Stimulated activated CD8-positive, alpha-beta memory T cell treated with anti-CD3 and anti-CD28 coated beads, Interleukin-15, amount 100 ng/mL, for 4 hours (primary cell): ENCODE measurements at places on chromosomes 16 and 17.

GRCh38 chr16:10922328-10923145 is 19.7 kb downstream of the DEXI start:
- DNase-seq, result no peak

DNA sequence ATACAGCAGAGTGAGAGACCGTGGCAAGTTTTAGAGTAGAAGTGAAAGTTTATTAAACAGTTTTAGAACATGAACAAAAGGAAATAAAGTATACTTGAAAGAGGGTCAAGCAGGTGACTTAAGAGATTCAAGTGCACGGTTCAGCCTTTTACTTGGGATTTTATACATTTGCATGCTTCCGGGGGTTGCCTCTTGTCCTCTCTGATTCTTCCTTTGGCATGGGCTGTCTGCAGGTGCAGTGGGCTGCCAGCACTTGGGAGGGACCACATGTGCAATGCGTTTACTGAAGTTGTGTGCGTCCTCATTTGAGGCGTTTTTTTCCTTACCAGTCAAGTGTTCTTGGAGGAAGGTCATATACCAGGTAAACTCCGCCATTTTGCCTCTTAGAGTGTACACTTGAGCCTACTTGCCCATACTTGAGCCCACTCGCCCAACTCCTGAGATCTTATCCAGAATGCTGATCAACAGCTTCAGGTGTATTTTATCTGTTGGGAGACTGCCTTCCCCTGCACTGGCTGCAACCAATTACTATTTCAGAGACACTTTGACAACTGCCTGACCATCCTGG is 195.2 kb downstream of the IRX5 start:
- no peak for DNase-seq

- no peak for DNase-seq
Observed at GRCh38 chr16:67936124-67936879, at the start of gene PSMB10. TSS of gene PSMB10 (minus strand) at chr16:67936850. CDS start at chr16:67936749, 101 bp downstream.

DNA sequence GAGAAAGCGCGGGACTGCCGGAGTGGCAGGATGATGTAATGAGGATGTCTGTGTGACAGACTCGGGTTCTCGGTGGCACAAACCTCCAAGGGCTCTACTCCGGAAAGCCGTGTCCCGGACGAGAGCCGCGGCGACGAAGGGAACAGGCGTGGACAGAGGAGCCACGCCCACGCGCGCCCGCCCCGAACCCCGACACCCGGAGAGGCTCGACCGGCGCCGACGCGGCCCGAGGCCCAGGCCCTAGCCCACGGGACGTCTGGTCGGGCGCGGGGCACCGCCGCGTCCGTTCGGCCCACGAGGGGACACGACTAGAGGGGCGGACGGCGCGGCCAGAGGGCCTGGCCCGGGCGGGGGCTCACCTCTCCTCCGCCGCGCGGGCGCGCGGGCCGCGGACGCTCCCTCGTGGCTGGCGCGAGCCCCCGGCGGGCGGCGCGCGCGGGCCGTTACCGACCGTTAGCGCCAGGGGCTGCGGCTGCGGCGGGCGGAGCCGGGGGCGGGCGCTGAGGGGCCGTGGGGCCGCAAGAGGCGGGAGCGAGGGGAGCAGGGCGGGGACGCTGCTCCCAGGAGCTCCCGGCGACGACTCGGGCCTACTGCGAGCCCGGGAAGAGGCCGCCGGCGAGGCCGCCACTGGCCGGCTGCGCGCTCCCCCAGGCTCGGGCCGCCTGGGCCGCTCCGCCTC is 2.1 kb upstream of the IRX5 start:
- DNase-seq, result no peak

GRCh38 chr16:75379911-75380847 is 53.1 kb downstream of the CFDP1 start:
- peak; percentile 10 for DNase-seq
